ENCODE measurements at places on chromosomes 11 and 22. TPM values are rescaled to one million over a fixed set of nuclear protein-coding genes. Genes with fewer than 3 reads are reported as not detected.

Gene CSRP3
- 671 TPM for polyA plus RNA-seq

Gene MRGPRE
- not detected for polyA plus RNA-seq

Gene NFAM1
- 0.71 TPM for polyA plus RNA-seq

Gene OR2D2
- polyA plus RNA-seq: not detected

GRCh38 chr11:133576351-133576750 is 44.0 kb upstream of the OPCML start:
- DNase-seq: no peak

GRCh38 chr11:119924017-119924416 is 195.0 kb upstream of the NECTIN1 start:
- DNase-seq: no peak

GRCh38 chr22:44698531-44699421 is 3.2 kb upstream of the PRR5 start:
- DNase-seq: peak; percentile 78

- no peak for DNase-seq
Observed at GRCh38 chr11:94746721-94747120, 21.4 kb upstream of the AMOTL1 start.

DNA sequence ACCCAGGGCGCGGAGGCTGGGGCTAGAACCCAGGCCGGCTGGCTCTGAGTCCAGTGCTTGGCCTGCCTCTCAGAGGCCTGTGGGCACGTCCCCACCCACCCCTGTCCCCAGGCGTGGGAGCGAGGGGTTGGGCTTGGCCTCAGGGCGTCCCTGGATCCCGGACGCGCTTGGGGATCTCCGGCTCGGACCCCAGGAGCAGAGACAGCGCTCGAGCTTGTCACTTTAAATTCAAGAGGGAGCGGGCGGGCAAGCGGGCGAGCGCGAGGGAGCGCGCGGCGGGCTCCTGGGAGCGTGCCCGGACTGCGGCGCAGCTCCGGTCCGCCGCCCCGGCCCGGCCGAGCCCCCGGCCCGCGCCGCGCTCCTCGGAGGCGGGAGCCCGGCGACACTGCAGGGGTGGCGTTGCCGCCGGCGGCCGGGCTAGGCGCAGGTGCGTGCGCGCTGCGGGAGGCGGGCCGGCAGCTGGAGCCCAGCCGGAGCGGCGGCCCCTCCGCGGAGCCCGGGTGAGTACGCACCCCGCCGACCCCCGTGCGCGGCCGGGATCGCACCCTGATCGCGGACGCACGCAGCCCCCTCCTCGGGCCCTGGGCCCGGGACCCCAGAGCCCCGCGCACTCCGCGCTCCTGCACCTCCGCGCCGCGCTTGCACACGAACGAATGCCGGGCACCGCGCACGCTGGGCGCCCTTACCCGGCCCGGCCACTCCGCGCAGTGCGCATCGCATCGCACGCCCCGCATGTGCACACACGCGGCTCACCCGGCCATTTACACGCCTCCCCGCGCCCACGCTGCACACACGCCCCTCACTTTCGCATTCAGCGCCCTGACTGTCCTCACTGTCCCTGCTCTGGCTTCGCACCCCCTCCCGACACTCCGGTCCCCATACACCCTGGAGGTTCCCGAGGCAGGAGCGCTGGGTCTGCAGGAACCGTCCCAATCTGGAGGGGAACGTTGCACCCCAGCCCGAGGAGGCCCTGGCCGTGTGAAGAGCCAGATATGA is at the start of gene SYT12:
Gene SYT12 (plus strand): TSS at position 174 of the 996 bp plus-strand sequence. CDS start 7,011 bp downstream, outside the sequence.
- no peak for DNase-seq
